DMS53 (cell line): ENCODE measurements at places on chromosomes 16 and 17.

DNA sequence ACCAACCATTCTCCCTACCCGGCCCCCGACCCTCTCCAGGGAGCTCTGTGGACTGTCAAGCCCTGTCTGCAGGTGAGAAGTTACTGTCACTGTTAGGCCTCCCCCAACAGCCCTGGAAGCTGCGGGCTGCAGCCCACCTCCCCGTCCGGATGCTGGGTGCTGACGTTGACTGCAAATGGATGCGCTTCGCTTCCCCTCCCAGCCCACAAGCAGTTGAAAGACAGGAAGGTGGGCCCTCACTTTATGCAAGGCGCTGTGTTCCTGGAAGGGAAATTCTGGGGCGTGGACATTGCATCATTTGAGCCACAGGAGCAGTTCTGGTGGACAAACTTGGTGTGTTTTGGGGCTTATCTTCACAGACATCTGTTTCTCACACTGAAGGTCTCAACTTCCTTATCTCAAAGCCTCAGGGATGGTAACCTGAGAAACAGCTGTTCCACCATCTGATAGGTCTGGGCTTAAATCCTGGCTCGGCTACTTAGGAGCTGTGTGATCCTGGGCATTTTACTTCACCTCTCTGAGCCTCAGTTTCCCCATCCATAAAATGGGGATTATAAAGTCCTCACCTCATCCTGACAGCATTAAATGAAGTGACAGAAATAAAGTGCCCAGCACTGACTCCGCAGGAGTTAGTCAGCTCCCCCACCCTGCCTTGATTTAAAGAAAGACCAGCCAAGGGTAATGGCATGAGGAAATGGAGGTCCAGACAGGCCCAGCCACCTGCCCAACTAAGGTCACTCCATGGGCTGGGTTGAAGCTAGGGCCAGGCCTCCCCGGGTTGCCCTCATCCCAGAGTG, 4.6 kb upstream of the DRC7 start:
- DNase-seq, result no peak

GRCh38 chr17:39903158-39903884, 15.1 kb downstream of the GSDMB start:
- no peak for DNase-seq

GRCh38 chr17:82874011-82874835, 34.4 kb upstream of the ZNF750 start:
- no peak for DNase-seq

DNA sequence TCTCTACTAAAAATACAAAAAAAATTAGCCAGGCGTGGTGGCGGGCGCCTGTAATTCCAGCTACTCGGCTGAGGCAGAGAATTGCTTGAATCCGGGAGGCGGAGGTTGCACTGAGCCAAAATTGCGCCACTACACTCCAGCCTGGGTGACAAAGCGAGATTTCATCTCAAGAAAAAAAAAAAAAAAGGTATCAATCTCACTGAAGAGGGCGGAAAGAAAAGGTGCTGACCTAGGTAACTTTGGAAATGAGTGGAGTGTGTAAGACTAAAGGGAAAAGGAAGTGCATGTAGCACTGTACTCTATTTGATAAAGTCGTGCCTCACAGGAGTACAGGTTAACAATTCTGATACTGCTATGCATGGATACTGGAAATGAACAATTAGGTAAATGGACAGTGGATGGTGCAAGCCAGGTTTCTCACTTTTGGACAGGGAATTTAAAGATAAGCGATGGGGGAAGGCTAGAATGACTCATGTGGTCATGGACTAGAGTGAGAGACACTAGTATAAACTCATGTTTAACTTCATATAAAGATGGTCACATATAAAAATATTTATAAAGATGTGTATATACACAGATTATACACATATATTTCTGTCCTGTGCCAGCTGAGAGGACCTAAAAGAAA, 142.9 kb downstream of the CDK5R1 start:
- no peak for DNase-seq

- no peak for DNase-seq
Measured at GRCh38 chr17:63250830-63251229, 195.3 kb downstream of the CYB561 start.

DNA sequence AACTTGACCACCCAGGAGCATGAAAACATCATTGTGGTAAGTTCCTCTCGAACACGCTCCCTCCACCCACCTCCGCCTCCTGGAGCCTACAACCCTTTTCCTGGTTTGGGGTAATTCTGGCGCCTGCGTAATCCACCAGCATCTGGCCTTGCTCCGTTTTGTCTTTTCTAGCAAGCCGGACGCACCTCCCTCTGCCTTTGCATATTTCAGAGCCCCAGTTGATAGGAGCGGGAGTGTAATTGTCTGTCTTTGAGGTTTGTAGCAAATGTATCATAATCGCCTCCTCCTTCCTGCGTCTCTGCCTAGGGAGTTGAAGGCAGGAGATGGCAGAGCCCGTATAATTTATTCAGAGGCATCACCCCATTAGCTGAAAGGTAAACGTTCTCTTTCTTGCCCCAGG, 121.3 kb upstream of the PLCG2 start:
- DNase-seq, result no peak

GRCh38 chr17:78239489-78239931, 8.1 kb downstream of the TMEM235 start:
- no peak for DNase-seq

- DNase-seq, result no peak
Measured at GRCh38 chr16:83143788-83144187, 517.0 kb downstream of the CDH13 start.

GRCh38 chr16:12098429-12099310, 122.1 kb downstream of the SNX29 start:
- DNase-seq, result no peak

- DNase-seq, result peak; percentile 81
Measured at GRCh38 chr17:17603178-17603894, 11.8 kb upstream of the PEMT start.

DNA sequence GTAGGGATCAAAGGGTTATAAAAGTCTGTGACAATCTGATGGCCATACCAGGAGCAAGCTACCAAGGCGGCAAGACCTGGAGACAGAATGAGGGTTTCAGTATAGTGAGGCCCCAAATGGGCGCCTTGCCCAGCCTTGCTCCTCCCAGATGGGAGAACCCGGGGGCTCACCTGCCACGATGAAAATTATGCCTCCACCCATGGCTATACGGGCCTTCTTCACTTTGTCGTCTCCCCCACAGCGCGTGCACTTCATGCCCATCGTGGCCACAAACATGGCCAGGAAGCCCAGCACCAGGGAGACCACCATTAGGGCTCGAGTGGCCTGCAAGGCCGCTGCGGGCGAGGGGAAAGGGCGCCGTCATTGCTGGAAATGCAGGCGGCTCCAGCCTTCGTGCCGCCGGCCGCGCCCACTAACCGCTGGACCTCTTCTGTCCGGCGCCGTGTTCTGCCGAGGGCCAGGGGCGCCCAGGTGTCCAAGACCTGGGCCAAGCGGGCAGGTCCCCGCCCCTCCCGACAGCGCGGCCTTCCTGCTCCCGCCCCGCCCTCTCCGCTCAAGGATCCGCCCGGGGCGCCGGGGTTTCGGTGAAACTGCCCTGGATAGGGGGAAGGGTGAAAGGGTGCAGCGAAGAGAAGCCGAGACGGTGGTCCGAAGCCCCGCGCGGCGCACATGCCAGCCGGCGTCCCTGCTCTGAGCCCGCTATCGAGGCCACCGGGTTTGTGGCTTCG, 1.5 kb downstream of the CLDN7 start:
- peak; percentile 96 for DNase-seq

DNA sequence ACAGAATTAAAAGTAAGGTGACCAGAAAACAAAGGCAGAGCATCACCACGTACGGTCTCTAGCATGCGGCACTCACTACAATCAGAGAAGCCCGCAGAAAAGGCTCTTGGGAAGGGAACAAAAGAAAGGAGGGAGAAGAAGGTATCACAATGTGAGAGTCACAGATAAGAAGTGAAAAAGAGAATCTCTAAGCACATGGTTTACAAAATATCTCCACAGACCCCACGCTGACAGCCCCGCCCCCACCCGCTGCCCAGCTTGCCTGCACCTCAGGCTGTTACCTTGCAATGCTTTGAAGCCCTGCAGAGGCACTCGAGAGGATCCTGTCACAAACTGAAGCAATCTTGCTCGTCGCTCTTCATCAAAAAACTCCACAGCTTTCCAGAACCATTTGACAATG, 40.5 kb downstream of the CEP95 start:
- DNase-seq, result no peak

DNA sequence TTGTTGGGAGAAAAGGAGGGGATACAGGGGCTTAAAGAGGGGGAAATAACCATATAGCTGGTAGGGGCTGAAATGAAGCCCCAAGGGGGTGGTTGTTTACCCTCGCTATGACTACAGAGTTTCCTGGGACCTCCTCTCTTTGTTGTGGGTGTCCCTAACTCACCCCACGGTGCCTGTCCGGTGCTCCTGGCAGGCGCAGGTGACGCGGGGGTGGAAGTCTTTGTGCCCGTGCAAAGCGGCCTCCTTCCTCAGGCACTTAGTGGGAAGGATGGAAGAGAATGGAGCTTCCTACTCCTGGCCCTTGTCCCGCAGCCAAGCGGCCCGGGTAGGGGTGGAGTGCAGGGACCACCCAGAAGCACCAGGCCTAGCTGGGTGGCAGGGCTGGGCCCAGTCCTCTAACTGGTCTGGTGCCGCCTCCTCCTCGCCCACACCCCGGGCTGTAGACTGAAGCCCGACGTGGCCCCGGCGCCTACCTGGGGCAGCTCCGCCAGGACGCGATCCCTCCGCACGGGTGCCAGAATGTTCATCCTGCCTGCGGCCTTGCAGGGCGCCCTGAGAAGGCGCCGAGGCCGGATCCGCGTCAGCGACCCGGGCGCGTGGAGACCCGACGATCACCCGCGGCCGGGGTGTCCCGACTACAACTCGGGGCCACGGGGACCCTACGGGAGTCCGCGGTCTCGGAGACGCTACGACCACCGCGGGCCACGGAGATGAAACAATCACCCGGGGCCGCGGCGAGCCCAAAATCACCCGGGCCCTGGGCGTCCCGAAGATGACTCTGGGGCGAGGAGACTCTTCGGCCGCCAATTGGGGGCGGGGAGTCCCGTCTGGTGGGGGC, 709 bp downstream of the RAB34 start:
- peak; percentile 67 for DNase-seq

DNA sequence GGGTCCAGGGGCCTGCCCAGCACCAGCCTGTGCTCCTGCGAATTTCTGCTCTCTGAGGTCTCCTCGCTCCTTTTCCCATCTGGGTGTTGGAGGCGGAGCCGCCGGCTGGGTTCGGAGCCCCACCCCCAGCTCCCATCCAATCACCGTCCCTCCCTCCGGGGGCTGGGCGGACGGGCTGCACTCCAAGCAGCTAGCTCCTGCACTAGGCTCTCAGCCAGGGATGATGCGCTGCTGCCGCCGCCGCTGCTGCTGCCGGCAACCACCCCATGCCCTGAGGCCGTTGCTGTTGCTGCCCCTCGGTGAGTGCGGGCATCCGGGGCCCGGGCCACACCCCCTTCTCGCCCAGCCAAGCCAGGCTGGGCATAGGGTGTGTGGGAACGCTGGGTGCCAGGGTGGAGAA, at the start of gene NRN1L:
Gene NRN1L, plus strand, starts transcription at position 202 of the 400 bp plus-strand sequence. Its CDS starts 19 bp downstream, at position 221.
- no peak for DNase-seq

- no peak for DNase-seq
Measured at GRCh38 chr17:55769625-55770000, 18.8 kb downstream of the PCTP start.

- DNase-seq, result no peak
Measured at GRCh38 chr16:14339694-14340093, 268.6 kb downstream of the MRTFB start.

DNA sequence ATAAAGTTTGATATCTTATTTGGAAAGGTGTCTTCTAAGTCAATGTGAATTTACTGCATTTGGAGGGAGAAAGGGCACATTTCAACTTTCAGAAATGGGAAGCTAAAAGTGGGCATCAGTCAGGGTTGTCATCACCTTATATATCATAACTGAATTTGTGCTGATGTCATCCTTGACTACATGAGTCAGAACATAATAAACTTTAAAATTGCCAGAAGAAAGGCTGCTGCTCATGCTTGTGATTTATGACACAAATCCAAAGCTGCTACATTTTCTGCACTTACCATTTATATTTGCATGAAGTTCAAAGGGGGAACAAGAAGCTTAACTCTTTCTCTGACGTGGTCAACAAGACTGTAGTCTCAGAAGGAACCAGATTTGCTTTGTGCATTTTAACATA, 196.6 kb downstream of the UTP18 start:
- DNase-seq, result peak; percentile 19

DNA sequence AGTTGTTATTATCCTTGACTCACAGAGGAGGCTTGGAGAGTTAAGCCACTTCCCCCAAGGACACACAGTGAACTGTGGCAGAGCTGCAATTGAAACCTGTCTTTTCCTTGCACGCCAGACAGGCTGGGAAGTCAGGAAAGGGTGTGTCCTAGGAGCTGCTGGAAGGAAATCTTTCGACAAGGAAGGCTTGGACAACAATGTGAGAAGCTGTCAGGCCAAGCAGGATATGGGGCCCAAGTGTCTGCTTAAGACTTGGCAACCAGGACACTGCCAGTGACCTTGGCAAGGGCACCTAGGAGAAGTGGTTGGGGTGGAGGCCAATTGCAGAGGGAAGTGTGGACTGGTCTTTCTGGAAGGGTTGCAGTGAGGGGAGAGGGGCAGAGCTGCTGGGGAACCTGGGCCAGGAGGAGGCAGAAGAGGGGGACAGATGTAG, 2.1 kb upstream of the CAMKK1 start:
- DNase-seq, result no peak

DNA sequence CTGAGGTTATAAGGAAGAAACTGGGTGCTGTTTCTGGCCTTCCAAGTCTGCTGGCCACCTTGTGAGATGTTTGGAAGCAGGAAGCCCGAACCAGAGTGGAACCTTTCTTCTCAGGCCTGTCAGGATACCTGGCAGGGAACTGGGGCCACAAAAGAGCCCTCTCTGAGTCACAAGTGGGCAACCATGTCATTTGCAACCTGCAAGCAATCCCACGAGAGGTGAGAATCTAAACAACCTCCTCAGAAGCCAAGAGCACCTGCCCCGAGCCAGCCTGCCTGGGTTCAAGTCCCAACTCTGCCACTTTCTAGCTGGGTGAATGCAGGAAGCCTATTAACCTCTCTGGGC, 3.3 kb downstream of the COTL1 start:
- no peak for DNase-seq

GRCh38 chr17:49343273-49343672, 18.8 kb downstream of the ZNF652 start:
- no peak for DNase-seq

GRCh38 chr16:89268585-89268984, 51.1 kb downstream of the ZNF778 start:
- no peak for DNase-seq

- peak; percentile 72 for DNase-seq
Measured at GRCh38 chr17:79874329-79874981, 35.2 kb upstream of the CBX4 start.

DNA sequence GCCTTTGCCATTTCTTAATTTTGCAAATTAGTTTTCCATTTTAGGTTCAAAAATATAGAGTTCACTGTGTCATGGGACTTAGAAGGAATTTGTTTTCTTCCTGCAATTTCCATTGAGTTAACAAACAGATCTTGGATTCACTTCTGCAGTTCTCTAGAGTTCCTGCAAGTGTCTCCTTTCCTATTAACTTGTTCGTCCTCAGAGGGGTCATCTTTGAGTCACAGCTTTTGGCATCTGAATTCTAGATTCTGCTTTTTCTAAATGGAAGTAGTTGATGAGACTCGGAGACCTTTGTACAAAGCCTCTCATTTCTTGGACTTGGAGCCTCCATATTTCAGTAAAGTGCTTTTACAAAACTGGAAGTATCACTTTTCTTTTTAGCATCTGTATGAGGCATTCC, 323.3 kb downstream of the BCAS3 start:
- DNase-seq, result no peak

GRCh38 chr16:8474587-8474986, 115.7 kb downstream of the TMEM114 start:
- DNase-seq, result no peak
